ENCODE measurements at places on chromosomes 12 and 14.

GRCh38 chr12:526089-526488, 66.3 kb downstream of the B4GALNT3 start:
- no peak for DNase-seq

DNA sequence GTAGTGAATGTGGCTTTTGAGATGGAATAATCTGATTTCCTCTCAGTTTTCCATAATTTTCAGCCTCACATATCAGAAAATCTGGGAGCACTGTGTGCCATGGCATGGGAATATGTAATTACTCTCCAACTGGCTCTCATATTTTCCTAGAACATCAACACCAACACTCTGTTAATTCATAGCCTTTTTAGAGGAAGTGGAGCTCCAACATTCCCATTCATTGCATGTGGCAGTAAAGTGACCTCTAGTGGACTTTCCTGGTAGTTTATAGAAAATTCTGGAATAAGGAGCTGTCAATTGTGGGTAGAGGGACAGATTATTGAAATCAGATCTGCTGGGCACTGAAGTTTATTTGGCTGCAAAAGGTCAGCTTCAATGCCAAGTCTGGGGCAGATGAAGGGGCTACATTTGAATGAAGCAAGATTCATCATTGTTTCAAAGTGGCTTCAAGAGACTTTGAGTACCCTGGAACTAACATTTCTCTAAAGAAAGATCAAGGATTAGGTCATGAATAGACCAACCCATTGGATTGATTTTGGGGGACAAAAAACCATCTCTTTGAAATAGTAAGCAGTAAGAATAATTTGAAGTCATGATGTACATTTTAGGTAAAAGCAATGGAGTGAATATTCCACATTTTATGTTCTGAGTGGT, 23.6 kb upstream of the USP44 start:
- peak; percentile 17 for DNase-seq

DNA sequence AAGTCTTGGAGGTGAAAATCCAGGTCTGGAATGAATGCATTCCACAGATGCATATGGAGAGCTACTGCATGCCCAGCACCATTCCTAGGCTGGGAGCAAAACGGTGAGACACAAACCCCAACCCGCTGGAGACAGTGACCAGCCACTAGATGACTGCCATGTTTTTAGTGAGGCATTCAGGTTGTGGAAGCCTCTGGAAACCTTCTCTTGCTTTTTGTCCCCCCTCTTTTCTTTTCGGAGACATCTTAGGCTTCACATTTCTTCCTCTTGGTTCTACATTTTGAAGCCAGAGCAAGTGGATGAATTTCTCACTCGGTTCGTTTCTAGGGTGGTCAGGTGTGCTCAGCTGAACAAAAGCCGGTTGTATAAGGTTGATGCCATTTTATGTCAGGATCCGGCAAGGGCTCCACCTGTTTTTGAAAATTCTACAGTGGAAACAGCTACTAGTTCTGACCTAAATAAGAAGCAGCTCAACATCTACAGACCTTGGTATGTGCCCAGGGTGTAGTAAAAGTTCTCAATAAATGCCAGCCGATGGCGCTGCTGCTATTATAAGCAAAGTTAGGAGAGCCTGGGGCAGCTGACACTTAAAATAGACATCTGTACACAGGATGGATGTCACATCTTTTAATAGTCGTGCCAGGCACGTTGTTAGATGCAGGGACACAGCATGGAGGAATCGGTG, 1.8 kb upstream of the ZNF839 start:
- DNase-seq = no peak

- DNase-seq = no peak
Observed at GRCh38 chr12:104056419-104056972, 6.5 kb upstream of the GLT8D2 start.

GRCh38 chr12:132450418-132451171, 39.4 kb upstream of the FBRSL1 start:
- no peak for DNase-seq

DNA sequence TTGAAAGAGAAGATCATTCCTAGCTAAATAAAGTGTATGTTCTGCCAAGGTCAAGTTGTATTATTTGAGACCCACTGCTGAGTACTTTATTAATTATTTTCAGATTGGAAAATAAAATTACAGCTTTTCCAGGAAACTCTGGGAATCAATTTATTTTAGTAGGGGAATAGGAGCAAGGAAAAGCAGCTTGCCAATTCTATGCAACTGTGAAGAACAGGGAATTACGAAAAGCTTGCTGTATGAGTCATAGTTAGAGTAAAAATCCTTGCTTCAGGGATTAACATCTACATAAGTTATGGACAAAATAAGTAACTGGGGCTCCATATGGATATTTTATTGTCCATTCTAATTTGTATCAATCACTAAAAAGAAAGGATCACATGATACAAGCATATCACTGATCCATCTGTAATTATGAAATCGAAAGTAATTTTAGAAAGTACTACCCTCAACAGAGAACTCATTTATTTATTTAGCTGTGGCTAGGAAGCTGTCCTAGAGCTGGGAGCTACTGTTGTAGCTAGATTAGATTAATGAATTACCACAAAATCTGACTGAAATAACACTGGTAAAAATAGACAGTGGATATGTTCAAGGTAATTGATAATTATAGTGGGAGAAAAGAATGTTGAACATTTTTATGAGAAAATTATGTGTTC, 303.5 kb upstream of the NPAS3 start:
- DNase-seq = no peak

- no peak for DNase-seq
Observed at GRCh38 chr12:77954206-77954555, 123.5 kb downstream of the NAV3 start.

DNA sequence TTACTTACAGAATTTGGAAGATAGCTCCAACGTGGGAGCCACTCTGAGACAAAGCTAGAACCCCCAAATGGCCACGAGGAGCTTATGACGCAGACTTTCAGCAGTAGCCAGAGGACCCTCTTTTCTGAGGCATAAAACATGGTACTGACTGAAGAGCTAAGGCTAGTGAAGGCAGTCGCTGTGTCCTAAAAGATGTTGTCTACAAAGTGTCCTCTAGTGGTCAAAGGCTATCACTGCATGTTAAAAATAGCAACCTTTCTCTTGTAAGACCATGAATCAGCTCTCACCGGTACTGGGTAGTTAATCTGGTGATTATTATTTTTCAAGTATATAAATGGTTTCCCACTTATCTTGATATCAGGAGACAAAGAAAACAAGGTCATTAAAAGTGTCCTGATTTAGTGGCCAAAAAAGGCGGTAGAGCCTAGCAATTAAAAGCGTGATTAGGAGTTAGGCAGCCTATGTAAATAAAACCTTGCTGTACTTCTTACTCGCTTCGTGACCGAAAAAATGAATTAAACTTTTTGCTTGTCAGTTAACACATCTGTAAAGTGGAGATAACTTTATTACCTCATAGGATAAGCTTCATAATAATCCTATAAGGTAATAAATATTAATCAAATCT, 47.0 kb upstream of the LGR5 start:
- peak; percentile 46 for DNase-seq

DNA sequence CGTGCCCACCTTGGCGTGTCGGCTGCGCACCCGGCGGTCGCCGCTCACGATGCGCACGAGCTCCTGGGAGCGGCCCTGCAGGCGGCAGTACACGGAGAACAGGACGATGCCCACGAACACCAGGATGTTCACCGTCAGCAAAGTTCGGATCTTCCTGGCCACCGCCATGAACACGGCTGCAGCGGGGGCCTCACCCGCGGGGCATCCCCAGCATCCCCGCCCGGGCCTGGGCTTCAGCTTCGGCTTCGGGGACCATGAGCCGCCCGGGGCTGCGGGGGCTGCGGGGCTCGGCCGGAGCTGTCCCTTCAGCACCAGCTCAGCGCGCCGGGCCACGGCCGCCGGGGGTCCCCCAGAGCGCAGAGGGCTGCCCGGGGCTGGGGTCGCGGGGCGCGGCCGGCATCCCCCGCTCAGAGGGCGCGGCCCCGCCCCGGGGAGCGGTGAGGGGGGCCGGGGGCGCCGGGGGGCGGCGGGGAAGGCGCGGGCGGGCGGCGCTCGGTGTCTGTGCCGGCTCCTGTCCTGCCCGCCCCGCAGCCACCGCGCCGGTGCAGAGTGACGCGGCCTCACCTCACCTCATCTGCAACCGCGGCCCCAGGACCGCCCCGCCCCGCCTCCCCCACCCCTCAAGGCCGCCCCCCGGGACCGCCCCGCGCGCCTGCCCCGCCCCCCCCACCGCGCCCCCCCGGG, at the start of gene GALNT9:
GALNT9 (minus strand) TSS at position 554 of the 684 bp plus-strand sequence; CDS start at position 168, 386 bp downstream.
- DNase-seq = no peak

- DNase-seq = no peak
Observed at GRCh38 chr12:53279283-53279869, 11.3 kb downstream of the ESPL1 start.

DNA sequence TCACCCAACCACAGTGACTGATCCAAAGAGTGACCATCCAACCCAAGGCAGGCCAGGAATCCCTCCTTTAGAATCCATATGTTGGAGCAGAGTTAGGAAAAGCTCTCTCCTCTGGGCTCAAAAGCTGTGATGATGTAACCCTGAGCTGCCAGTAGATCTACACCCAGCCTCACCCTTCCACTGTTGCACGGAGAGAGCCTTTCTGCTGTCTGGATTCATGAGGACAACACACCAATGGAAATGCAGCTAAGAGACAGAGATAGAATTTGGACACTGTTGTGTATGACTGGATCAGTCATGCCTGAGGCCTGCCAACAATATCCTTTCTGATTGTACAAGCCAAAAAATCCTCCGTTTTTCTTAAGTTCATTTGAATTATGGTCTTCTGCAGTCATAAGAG, 4.4 kb upstream of the OR6J1 start:
- DNase-seq = no peak

DNA sequence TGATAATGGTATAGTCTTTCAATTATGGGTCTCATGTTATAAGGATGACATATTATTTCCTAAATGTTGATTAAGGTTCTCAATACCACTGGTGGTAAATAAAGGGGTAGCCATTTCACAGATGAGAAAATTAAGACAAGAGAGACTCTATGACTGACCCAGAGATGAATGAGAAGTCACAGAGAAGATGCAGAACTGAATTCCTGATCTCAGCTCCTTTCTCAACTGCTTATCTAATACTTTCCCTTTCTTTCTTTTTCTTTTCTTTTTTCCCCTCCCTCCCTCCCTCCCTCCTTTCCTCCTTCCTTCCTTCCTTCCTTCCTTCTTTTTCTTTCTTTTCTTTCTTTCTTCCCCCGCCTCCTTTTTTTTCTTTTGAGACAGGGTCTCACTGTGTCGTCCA, 8.3 kb upstream of the PTGR2 start:
- no peak for DNase-seq

- DNase-seq = no peak
Observed at GRCh38 chr14:85620947-85621346, 91.0 kb downstream of the FLRT2 start.

DNA sequence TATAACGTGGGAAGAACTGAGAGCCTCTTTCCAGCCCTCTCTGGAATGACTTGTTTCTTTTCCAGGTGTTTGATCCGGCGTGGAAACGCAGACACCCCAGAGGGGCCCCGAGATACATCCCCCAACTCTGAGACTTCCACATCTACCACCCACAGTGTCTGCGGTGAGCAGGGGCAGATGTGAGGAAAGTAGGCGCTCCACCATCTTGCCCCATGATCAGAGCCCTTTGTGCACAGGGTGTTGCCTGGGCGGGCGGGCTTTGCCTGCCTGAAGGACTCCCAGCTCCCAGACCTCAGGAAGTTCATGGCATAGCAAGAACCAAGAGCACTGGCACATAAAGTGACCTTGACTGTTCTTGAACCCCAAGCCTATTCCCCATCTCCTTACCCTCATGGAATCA, 2.8 kb downstream of the CARMIL3 start:
- DNase-seq = no peak

DNA sequence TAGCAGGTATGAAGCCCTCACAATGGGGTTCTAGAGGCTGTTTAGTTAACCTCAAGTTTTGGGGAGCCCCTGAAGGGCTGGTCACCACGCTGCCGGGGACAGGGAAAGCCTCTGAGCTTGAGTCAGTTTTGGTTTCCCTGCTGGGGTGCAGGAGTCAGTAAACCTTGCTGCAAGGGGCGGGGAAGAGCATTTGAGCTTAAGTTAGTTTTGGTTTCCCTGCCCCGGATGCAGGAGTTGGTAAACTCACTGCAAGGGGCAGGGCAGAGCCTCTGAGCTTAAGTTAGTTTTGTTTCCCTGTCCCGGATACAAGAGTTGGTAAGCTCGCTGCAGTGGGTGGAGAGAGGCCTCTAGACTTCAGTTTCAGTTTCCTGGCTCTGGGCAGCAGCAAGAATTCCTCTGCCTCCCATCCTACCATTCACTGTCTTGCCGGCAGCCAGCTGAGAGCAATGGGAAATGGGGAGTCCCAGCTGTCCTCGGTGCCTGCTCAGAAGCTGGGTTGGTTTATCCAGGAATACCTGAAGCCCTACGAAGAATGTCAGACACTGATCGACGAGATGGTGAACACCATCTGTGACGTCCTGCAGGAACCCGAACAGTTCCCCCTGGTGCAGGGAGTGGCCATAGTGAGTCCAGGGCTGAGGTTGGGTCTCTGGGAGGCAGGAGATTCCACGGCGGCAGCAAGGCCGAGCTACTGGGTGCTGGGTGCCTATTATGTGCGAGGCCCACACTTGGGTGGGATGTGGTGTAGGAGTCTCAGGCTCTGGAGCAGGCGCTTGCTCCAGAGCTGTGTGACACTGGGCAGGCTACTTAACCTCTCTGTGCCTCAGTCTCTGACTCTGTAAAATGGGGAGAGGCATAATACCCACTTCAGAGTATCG, at the start of gene OAS2:
OAS2 (plus strand) TSS at position 357 of the 878 bp plus-strand sequence; CDS start at position 447, 90 bp downstream.
- peak; percentile 76 for DNase-seq

- no peak for DNase-seq
Observed at GRCh38 chr12:130104571-130105106, 57.6 kb upstream of the FZD10 start.

DNA sequence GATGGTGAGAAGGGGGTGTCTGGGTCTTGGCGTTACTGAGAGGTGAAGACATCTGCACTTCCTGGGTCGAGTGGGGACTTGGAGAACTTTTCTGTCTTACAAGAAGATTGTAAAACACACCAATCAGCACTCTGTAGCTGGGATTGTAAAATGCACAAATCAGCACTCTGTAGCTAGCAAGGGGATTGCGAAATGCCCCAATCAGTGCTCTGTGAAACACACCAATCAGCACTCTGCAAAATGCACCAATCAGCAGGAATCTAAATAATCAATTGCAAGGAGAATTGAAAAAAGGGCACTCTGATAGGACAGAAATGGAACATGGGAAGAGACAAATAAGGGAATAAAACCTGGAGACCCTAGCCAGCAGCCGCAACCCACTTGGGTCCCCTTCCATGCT, 376.1 kb upstream of the SFSWAP start:
- DNase-seq = no peak

DNA sequence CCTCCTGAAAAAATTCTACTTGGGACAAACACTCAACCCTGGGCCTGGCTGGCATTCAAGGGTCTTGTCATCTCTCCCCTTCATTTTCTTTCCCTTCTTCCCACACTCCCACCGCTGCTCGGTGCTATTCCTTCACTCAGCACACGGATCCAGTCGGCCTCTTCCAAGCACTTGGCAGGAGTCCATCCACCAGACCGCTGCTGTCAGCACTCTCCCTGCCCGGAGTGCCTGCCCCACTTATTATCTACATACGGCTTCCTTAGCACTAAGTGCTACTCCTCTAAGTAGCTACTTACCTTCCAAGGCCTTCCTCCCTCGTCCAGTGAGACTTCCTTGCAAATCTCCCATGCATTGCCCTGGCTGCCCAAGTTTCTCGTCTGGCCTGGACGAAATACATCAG, 29.8 kb downstream of the CALM1 start:
- no peak for DNase-seq

Measured in GM04504 (cell line).